Iris pigment epithelial cell (primary cell): ENCODE measurements at places on chromosomes 4 and X.

- peak; percentile 26 for DNase-seq
Measured at GRCh38 chr4:73452953-73453700, 17.1 kb downstream of the AFP start.

GRCh38 chr4:111360906-111361305 is 738.0 kb upstream of the PITX2 start:
- no peak for DNase-seq

GRCh38 chrX:152950786-152951185 is 43.1 kb downstream of the PNMA5 start:
- no peak for DNase-seq

- DNase-seq: no peak
Measured at GRCh38 chrX:49059681-49060085, 884 bp downstream of the CCDC120 start.

- DNase-seq: peak; percentile 16
Measured at GRCh38 chr4:87982446-87983010, 7.0 kb downstream of the SPP1 start.

- DNase-seq: peak; percentile 45
Measured at GRCh38 chr4:167622481-167623240, 388.4 kb upstream of the SPOCK3 start.

- DNase-seq: no peak
Measured at GRCh38 chrX:53072418-53073114, 9.6 kb upstream of the TSPYL2 start.

GRCh38 chr4:8108261-8108660 is 50.4 kb downstream of the ABLIM2 start:
- no peak for DNase-seq

DNA sequence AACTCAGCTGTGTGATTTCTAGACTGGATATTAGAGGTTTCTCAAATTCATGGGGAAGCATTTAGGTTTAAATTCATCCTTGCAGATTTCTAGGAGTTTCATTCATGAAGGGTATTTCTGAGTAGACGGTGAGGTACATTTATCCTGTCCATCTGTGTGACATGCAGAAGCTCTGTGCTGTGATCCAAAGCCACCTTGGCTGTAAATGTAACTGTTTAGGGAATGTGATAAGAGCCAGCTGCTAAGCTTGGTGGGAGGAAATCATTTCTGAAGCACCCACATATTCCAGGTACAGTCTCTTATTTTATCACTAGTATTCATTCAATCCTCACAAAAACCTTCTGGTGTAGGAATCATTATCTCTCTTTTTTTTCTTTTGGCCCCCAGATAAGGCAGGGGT is 8.7 kb upstream of the DCTD start:
- DNase-seq: no peak

- no peak for DNase-seq
Measured at GRCh38 chr4:87042986-87043820, 108.4 kb downstream of the AFF1 start.

- peak; percentile 4 for DNase-seq
Measured at GRCh38 chrX:85111347-85111746, 107.7 kb downstream of the APOOL start.

DNA sequence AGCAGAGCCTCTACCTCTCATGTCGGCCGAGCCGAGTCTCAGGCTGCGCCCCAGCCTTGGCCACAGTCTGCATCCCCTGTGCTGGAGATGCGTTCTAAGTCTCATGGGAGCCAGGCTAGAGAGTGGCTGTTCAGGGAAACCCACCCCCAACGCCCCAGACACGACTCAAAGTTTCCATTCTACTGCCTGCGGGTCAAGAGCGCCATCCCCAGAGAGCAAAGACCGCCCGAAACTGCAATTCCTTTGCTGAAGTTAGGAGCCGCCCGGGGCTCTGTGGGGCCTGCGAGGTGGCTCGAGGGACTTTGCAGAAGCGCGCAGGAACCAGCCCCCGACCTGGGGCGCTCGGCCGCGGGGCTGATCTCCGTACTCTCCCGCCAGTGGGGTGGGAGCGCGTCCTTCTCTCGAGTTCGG is 10.0 kb upstream of the ELF4 start:
- DNase-seq: peak; percentile 24

DNA sequence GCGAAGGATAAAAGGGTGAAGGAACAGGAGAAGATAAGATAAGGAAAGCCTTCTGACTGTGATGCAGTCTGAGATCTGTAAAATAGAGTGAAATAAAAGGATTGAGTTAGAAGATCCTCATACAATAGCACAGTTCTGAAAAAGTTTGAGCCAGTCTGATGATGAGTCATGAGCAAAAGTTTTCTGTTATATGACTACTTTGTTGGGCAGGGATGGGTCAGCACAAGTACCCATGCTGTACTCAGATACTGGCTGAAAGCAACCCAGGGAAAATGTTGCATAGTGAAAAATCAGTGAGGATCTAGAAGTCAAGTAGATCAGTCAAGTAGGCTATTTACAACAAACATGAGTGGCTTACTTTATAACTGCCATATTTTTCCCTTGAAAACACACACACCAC is 253.5 kb downstream of the PCDH10 start:
- DNase-seq: peak; percentile 26

- peak; percentile 60 for DNase-seq
Measured at GRCh38 chr4:186932631-186933187, 209.1 kb upstream of the FAT1 start.

DNA sequence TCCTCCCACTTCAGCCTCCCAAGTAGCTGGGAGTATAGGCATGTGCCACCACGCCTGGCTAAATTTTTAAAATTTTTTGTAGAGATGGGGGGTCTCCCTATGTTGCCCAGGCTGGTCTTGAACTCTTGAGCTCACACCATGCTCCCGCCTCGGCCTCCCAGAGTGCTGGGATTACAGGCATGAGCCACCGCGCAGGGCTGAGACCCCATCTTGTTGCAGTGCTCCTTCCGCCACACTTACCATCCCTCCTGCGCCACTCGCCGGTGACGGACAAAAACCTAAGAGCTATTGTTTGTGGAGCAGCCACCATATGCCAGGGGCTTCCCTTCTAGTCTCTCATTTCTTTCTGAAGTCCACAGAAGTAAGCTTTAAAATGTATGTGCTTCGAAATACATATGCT is 34.5 kb downstream of the NSG1 start:
- no peak for DNase-seq

DNA sequence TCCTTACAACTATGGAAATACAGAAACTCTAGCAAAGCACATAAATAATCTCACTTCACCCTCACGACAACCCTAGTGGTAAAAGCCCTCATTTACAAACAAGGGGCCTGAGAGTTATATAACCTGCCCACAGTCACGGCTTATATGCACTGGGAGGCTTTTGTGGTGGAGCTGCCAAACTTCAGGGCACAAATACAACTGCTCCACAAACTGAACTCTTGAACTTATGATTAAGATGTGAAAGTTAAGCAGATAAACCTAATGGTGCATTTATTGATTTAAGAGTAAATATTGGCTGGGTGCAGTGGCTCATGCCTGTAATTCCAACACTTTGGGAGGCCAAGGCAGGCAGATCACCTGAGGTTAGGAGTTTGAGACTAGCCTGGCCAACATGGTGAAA is 19.0 kb downstream of the SLC2A9 start:
- no peak for DNase-seq

DNA sequence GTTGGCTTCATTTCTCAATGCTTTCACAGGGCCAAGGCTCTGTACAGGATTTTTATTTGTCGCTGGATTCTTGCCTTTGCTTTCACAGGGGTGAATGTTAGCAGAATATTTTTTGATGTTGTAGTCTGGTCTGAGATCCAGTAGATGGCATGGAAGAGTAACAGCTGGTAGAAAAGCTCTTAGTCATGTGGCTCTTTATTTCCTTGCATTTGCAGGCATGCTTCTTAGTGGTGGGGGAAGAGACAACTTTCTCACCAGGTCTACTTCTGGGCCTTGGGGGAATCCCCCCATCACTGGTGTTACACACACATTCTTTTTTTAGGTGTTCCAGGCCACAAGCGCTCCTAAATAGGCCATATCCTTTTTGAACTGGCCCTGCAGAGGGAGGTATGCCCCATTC is 58.2 kb upstream of the DKK2 start:
- peak; percentile 76 for DNase-seq

DNA sequence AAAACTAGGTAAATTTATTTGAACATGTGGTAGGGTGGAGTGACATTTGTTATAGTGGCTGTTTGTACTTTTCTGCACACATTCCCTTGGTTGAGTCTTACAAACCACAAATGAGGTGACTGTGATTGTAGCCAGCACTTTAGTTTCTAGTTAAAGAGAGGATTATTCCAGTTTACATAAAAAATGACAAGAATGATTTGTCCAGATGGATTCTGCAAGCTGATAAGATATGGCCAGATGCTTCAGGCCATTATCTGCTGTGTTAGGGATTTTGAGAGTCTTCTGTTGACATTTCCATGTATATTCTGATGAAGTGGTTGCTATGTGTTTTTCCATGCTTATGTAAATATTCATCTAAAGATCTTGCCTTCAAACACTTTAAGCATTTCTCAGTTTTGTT is 31.0 kb upstream of the PDE5A start:
- peak; percentile 71 for DNase-seq

DNA sequence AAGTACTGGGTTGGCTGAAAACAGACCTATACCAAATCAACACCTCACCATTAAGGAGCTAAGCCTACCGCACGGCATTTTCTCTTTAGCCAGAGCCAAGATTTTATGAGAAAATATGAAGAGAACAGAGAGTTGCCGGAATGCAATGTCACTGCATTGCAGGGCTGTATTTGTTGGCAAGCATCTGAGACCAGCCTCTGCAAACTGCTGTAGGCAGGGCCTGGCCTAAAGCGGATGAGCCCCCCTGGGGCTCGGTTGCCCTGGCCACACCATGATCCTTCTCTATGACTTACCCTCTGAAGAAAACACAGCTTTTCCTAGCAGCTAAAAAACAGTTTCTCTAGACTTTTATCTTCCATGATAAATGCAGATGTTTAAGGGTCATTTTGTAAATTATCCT is 120.5 kb upstream of the SORBS2 start:
- DNase-seq: peak; percentile 77

DNA sequence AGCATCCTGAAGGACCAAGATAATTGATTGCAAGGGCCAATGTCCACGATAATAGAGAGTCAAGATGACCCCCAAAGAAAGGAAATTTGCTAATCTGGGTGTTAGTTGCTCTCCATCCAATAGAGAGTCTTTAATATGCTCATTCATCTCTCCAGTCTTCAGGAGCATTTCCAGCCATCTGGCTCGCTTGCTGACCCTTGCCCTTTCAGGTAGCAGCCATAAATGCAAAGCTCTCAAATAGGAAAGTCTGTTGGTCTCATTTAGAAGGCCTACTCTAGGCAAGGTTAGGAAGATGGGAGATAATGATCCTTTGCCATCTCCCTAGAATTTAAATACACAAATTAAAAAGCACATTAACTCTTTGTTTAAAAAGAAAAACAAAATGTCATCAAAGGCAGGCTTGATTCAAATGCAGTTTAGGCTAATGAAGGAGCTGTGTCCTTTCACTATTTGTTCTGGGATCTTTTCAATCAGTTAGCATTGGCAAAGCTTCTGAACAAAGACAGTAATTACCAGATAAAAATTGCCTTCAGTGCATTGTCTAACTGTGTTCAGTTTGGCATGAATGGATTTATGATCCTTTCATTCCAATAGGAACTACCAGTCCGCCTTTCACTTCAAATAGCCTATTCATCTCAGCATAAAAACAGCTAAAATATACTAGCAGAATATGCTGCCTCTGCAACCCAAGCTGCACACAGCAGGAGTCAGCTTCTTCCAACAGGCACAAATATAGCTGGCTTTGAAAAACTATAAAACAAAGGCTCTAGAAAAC is 49.6 kb upstream of the ATXN3L start:
- no peak for DNase-seq

DNA sequence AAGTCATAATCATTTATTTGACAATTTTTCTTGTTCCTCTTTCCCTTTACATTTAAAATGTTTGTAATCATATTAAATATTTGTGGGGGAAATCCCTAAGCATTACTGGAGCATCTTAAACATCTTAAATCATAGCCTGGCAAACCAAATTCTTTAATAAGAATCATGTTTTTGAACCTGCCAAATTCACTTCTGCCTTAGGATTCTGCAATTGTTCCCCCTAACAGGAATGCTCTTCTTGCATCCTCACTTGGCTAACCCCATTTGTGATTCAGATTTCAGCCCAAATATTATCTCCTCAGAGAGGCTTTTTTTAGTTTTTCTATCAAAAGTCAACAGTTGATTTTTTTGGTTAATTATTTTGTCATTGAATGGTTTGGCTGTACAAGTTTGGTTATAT is 241.1 kb downstream of the MAPK10 start:
- no peak for DNase-seq

DNA sequence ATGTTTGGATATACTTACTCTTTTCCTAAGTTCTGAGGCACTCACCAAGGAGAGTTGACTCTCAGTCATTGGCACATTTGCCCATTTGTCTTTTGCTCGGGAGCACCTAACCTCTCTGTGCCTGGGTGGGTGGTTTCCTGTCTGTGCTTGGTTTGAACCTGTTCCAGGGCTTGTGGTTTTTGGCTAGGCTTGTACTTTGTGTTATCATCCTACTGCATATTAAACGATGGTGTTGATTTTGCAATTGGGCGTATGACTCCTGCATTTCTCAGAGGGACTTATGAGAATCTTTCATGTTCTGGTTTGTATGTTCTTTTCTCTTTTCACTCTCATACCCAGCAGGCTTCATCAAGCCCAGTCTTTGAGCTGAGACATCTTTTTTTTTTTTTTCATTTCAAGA is 161.7 kb downstream of the BTC start:
- peak; percentile 100 for DNase-seq

DNA sequence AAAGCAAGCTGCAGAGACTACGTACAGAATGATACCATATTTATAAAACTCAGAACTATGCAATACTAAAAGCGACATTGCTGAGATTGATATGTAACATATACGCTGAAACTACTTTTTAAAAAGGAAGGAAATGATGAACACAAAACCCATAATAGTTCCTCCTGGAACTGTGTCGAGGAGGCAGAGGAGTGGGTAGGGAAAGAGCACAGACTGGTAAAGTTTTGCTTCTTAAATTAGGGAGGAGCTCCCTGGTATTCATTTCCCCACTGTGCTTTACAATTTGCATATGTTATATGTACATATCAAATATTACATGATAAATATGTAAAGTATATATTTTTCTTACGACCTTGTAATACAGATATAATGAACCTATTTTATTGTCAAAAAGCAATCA is 13.9 kb downstream of the UFSP2 start:
- DNase-seq: no peak

GRCh38 chr4:173930329-173930967 is 353.0 kb downstream of the FBXO8 start:
- DNase-seq: no peak

- no peak for DNase-seq
Measured at GRCh38 chrX:84666086-84666485, 163.8 kb upstream of the HDX start.

GRCh38 chr4:121228848-121229247 is 64.7 kb upstream of the TNIP3 start:
- no peak for DNase-seq

- no peak for DNase-seq
Measured at GRCh38 chr4:2378401-2378800, 40.0 kb downstream of the ZFYVE28 start.

- DNase-seq: peak; percentile 66
Measured at GRCh38 chrX:39808471-39808917, 289.3 kb downstream of the BCOR start.

GRCh38 chrX:145002771-145003170 is 244.5 kb upstream of the SPANXN1 start:
- peak; percentile 10 for DNase-seq
